GM23338 (cell line): ENCODE measurements at places on chromosomes 3 and 15. TPM values are rescaled to one million over a fixed set of nuclear protein-coding genes. Genes with fewer than 3 reads are reported as not detected.

- no peak for DNase-seq
- H3K27me3 ChIP-seq = no peaks in the 10 kb centered on the region
- H3K27ac ChIP-seq = no peak overlapping the region
- H3K4me1 ChIP-seq = no peaks in the 10 kb centered on the region
- H3K36me3 ChIP-seq = no peaks in the 10 kb centered on the region
Observed at GRCh38 chr3:32381922-32382321, 9.7 kb upstream of the CMTM7 start.

DNA sequence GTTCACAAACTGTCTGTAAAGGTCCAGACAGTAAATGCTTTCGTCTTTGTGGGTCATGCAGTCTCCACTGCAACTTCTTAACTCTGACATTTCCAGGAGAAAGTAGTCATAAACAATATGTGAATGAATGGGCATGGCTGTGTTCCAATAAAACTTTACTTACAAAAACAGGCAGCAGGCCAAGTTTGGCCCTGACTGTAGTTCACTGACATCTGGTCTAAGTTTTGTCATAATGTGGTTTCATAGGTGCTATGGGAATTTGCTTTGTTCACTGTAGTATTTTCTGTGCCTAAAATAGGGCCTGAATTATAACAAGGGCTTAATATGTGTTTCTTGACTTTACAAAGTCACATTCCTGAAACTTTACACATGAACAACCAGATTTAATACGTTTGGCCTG is 186.0 kb upstream of the KBTBD8 start:
- peaks cover 5% of the 10 kb centered on the region for H3K4me1 ChIP-seq
- no peaks in the 10 kb centered on the region for H3K27me3 ChIP-seq
- no peak overlapping the region for H3K27ac ChIP-seq
- no peaks in the 10 kb centered on the region for H3K36me3 ChIP-seq
- no peak overlapping the region for H3K4me3 ChIP-seq

GRCh38 chr3:45962033-45962432 is 18.8 kb downstream of the CXCR6 start:
- no peaks in the 10 kb centered on the region for H3K4me1 ChIP-seq
- no peaks in the 10 kb centered on the region for H3K27me3 ChIP-seq
- H3K27ac ChIP-seq = no peak overlapping the region
- H3K36me3 ChIP-seq = peaks cover 50% of the 10 kb centered on the region
- no peak for DNase-seq
- no peak overlapping the region for H3K4me3 ChIP-seq

DNA sequence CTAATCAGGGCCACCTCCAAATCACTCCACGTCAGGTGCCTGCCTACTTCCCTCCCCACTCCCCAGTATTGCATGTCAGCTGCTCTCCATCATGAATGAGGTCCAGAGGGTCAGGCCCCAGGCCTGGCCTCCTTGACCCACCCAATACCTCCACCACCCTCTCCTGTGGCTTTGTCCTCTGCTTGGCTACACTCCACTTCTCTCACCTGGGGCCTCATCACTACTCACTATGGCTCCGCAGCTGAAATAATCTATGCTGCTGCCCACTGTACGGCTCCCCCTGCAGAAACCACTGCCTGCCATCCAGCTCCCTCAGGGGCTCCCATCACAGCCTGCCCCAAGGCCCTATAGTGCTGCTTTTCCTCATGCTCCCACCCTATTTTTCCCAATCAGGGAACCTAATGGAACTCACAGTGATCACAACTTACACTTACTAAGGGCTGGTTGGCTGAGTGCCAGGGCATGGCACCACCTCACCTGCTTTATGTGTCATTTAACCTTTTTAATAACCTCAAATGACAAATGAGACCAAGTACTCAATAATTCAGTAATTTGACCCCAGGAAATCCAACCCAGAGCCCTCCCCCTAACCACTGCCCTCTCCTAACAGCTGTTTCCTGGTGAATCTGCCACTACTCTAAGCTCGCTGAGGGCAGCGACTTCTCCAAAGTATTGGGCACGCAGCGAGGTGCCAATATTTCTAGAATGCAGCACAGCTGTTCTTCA is 2.3 kb downstream of the GORASP1 start:
- H3K36me3 ChIP-seq = no peaks in the 10 kb centered on the region
- H3K27ac ChIP-seq = no peak overlapping the region
- no peak overlapping the region for H3K4me3 ChIP-seq
- DNase-seq = no peak

- no peaks in the 10 kb centered on the region for H3K27me3 ChIP-seq
- H3K4me3 ChIP-seq = no peak overlapping the region
- no peak overlapping the region for H3K27ac ChIP-seq
- no peaks in the 10 kb centered on the region; the same call in 1 of the 2 replicates for H3K4me1 ChIP-seq
- no peaks in the 10 kb centered on the region for H3K36me3 ChIP-seq
- DNase-seq = no peak
Observed at GRCh38 chr15:101453123-101454120, 36.1 kb downstream of the PCSK6 start.

DNA sequence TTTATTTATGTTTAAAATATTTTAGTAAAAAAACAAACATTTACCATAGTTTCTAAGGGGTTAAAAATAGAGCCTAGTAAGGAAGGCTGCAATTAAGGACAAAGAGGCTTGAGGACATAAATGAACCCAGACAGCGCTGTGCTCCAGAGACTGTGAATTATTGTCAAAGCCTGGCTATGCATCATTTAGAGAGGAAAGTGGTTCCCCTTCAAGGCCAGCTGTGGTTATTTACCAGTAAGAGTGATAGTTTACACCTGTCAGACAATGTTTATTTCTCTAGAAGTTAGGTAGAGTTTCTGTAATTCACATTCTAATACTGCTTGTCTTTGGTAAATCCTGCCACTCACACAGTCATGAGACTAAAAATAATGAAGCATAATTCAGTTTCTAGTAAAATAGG is 32.4 kb upstream of the PIK3R4 start:
- no peaks in the 10 kb centered on the region for H3K36me3 ChIP-seq
- no peak overlapping the region for H3K27ac ChIP-seq
- no peaks in the 10 kb centered on the region for H3K4me1 ChIP-seq

DNA sequence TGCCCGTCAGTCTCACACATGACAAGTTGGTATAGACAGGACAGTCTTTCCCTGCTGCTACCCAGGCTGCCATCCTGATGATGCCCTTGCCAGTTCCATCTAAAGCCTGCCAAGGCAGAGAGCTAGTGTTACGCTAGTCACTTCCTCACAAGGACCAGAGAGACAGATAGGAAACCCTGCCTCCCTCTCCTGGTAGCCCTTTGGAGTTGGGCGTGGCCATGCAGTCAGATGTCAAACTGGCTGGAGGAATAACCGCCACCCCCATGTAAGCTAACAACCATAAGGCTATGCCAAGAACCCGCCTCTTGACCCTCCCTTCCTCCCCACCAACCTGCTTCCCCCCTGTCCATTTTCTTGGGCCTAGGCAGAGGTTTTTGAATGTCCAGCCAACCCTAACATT is 2.8 kb downstream of the TMEM115 start:
- H3K36me3 ChIP-seq = no peaks in the 10 kb centered on the region
- DNase-seq = no peak
- no peaks in the 10 kb centered on the region for H3K27me3 ChIP-seq
- H3K4me3 ChIP-seq = peak overlapping the region; percentile 75; the same call in 1 of the 2 replicates
- peaks cover 10% of the 10 kb centered on the region; the same call in 1 of the 2 replicates for H3K4me1 ChIP-seq

GRCh38 chr3:136189043-136189442 is 7.1 kb downstream of the MSL2 start:
- no peaks in the 10 kb centered on the region for H3K27me3 ChIP-seq
- no peak overlapping the region for H3K27ac ChIP-seq

AP3B2 gene
- 14.0 and 19.2 TPM in 2 replicates for total RNA-seq

RARRES1 gene
- total RNA-seq = 0.10 TPM in 1 of 2 replicates, not detected in the other

GRCh38 chr15:66725464-66725785 is 23.4 kb downstream of the SMAD6 start:
- H3K4me1 ChIP-seq = peaks cover 8% of the 10 kb centered on the region
- H3K4me3 ChIP-seq = no peak overlapping the region
- H3K27me3 ChIP-seq = no peaks in the 10 kb centered on the region
- H3K27ac ChIP-seq = 0 out of 2 replicates have a peak overlapping the region, but pooled peaks have one; percentile 26

GRCh38 chr3:10299175-10299574 is 6.4 kb upstream of the GHRL start:
- no peak overlapping the region for H3K4me3 ChIP-seq
- H3K27ac ChIP-seq = peak overlapping the region; percentile 57; the same call in 1 of the 2 replicates
- DNase-seq = no peak
- H3K27me3 ChIP-seq = no peaks in the 10 kb centered on the region
- H3K4me1 ChIP-seq = no peaks in the 10 kb centered on the region
- peaks cover 35% of the 10 kb centered on the region for H3K36me3 ChIP-seq

DNA sequence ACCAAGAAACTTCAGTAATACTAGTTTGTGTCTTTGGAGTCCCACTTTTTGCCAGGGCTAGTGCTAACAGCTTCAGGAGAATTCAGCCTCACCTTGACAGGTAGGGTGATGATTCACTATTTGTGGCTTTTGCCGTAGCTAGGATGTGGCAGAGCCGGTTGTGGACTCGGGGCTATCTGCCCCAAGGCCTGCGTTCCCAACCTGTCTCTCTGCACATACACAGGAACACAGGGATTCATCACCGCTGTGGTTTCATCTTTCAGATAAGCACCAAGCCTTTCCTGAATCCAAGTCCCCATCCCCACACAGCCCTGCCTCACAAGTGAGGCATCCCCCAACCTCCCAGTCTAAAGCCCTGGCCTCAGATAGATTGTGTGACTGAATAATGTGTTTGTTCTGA is 45.2 kb upstream of the POLG start:
- DNase-seq = peak; percentile 37
- peak overlapping the region; percentile 51 for H3K4me3 ChIP-seq
- peaks cover 49% of the 10 kb centered on the region for H3K4me1 ChIP-seq
- no peak overlapping the region for H3K27ac ChIP-seq

DNA sequence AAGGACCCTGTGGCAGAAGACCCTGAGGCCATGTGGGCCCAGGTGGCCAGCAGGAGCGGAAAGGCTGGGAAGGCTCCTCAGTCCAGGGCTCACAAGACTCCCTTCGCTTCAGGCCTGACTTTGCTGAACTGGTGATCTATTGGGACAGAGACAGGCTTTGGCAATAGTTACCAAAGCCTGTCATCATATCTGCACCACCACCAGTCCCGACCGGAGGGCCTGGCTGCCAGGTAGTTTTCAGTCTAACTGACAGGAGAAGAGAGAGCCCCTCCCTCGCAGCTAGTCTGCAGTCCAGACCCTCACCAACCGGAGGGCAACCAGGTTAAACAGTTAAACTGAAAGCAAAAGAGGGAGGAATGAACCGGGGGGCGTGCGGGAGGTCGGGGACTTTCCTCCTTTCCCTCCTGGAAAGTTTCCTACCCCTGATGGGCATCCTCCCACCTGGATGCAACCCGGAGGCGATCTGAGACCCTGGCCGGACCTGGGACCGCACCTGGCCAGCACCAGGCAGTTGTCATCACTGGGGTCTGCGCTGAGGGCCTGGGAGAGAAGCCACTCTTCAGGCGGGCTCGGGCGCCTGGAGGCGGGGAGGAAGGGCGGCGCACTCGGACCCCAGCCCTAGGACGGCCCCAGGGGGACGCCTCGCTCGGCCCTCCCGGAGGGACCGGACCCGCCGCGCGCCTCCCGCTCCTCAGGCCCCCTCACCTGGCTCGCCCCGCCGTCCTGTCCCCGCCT is 435 bp downstream of the RAB27A start:
- peak; percentile 57 for DNase-seq
- H3K27me3 ChIP-seq = peaks cover 11% of the 10 kb centered on the region
- H3K27ac ChIP-seq = no peak overlapping the region
- peaks cover 6% of the 10 kb centered on the region for H3K4me1 ChIP-seq

- peaks cover 5% of the 10 kb centered on the region; the same call in 1 of the 2 replicates for H3K4me1 ChIP-seq
- H3K27ac ChIP-seq = no peak overlapping the region
- peaks cover 26% of the 10 kb centered on the region for H3K27me3 ChIP-seq
Observed at GRCh38 chr3:13891492-13892073, 11.7 kb upstream of the WNT7A start.

DNA sequence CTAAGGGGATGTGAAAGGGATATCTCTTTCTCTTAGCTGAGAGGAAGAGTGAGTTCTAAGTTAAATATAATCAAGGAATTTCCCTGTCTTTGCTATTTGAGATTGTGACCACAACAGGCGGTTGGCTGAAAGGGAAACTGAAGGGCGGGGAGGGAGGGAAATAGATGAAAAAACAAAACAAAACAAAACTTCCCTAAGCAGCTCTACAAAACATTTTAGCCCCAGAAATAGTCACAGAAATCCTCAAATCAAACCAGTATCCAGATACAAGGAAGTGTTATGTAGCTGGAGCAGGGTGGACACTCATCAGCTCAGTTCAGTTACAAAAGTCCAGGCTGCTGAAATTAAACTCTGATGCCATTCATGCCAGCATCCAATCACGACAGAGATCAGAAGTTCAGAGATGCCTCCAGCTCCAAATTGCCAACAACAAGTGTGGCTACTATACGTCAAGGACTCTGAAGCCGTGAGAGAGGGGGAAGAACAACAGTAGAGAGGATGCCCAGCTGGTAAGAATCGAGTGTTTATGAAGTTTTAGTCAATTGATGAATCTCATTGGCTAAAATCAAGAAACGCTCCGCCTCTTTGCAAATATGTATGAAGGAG is 319 bp upstream of the TP63 start:
- no peaks in the 10 kb centered on the region for H3K36me3 ChIP-seq
- DNase-seq = no peak
- H3K27ac ChIP-seq = no peak overlapping the region
- H3K27me3 ChIP-seq = no peaks in the 10 kb centered on the region
- H3K4me3 ChIP-seq = no peak overlapping the region

DNA sequence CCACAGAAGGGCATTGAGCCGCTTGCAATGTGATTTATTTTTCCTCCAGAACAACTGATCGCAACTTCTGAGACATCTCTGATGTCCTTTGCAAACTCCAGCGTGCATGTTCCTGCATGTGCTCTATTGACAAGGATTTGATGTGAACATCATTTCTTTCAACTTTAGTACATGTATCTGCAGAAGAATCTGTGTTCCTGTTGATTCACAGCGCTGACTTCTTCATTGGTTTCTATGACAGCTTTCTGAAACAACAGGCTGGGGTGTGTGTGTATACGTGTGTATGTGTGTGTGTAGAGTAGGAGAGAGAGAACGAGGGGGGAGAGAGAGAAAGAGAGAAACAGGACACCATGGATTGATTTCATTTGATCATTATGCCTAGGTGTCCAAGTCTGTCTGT is 56.7 kb upstream of the CMTM8 start:
- no peak overlapping the region for H3K27ac ChIP-seq
- H3K4me3 ChIP-seq = no peak overlapping the region
- no peaks in the 10 kb centered on the region for H3K27me3 ChIP-seq
- H3K4me1 ChIP-seq = peaks cover 5% of the 10 kb centered on the region; the same call in 1 of the 2 replicates
- no peaks in the 10 kb centered on the region for H3K36me3 ChIP-seq

CLDN18 gene
- total RNA-seq = not detected in 2 replicates

DNA sequence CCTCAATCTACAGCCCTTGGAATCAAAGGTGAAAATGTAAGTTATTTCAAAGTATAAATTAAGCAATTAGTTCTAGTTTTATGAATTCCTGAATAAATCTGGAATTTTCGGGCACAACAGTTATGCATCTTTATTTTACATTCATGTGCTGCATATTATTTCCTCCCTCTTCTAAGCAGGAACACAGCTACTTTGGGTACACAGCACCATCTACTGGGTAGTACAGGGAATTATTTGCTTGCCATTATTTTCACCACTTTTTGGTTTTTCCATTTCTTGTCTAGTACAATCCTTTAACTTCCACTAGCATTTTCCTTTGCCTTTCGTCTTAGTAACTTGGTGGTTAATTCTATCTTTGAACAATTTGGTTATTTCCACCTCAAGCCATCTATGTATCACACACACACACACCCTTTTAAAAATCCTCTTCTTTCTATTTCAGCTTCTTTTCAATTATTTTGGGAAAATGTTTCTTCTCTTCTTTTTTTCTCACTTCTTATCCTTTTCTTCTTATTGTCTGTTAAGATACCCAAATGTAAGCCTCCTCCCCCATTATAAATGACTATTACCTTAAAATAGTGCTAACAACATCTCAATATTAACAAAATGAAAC is 451.0 kb downstream of the MFSD1 start:
- no peaks in the 10 kb centered on the region for H3K36me3 ChIP-seq
- DNase-seq = peak; percentile 66
- H3K4me3 ChIP-seq = no peak overlapping the region
